ENCODE measurements at places on chromosomes 4 and X. TPM values are rescaled to one million over a fixed set of nuclear protein-coding genes. Genes with fewer than 3 reads are reported as not detected.

COPS4 gene
- total RNA-seq = 23.7 TPM

ARMCX2 gene
- 1.0 TPM for total RNA-seq

NAP1L2 gene
- total RNA-seq = 1.8 TPM

RADX gene
- 5.2 TPM for total RNA-seq

GAB3 gene
- 8.2 TPM for total RNA-seq

HGFAC gene
- 0.59 TPM for total RNA-seq
